ENCODE measurements at places on chromosomes 3 and 15. TPM values are rescaled to one million over a fixed set of nuclear protein-coding genes. Genes with fewer than 3 reads are reported as not detected.
A peak's percentile ranks its signal among the peaks of the same experiment; 100 is the strongest.

TGM5 gene
- not detected for polyA plus RNA-seq

MUSTN1 gene
- polyA plus RNA-seq = 1.8 TPM

NAALADL2 gene
- polyA plus RNA-seq = 17.5 TPM

- DNase-seq = no peak
Observed at GRCh38 chr3:185726254-185726967, 98.4 kb downstream of the IGF2BP2 start.

GRCh38 chr15:43316016-43316970, 14.1 kb downstream of the LCMT2 start:
- DNase-seq = no peak

DNA sequence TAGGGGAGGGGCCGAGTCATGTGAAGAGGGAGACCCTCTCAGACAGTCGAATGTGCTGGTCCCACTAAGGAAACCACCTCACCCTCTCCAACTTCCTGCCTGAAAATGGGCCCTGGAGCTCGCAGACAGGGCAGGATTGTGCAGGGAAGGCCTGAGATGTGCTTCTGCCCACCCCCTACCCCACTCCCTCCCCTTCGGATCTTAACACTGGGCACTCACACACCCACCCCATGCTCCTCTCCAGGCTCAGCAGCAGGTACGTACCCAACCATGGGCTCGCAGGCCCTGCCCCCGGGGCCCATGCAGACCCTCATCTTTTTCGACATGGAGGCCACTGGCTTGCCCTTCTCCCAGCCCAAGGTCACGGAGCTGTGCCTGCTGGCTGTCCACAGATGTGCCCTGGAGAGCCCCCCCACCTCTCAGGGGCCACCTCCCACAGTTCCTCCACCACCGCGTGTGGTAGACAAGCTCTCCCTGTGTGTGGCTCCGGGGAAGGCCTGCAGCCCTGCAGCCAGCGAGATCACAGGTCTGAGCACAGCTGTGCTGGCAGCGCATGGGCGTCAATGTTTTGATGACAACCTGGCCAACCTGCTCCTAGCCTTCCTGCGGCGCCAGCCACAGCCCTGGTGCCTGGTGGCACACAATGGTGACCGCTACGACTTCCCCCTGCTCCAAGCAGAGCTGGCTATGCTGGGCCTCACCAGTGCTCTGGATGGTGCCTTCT, 20.0 kb downstream of the ATRIP start:
- DNase-seq = no peak

GRCh38 chr3:24377218-24377993, 117.2 kb downstream of the THRB start:
- DNase-seq = no peak

- no peak for DNase-seq
Observed at GRCh38 chr15:83515164-83515563, 68.0 kb downstream of the SH3GL3 start.

GRCh38 chr3:120506828-120507774, 56.3 kb upstream of the FSTL1 start:
- peak; percentile 63 for DNase-seq

- DNase-seq = no peak
Observed at GRCh38 chr15:99818872-99819271, 85.6 kb upstream of the LYSMD4 start.

- no peak for DNase-seq
Observed at GRCh38 chr15:80584561-80584964, 110.5 kb upstream of the ABHD17C start.

DNA sequence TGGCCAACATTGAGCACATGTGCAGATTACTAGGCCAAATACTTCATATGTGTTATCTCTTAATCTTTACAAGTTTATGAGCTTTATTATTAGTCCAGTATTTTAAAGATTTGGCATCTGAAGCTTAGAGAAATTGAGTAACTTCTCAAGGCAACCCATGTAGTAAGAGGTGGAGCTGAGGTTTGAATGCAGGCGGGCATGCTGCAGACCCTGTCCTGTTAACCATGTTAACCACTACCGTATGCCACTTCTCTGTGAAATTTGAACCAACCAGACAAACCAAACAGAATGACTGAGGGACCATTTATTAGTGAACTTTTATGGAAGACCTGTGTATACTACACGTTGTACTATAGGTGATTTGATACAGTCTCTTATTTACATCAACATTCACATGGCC, 49.7 kb downstream of the MEF2A start:
- DNase-seq = no peak

DNA sequence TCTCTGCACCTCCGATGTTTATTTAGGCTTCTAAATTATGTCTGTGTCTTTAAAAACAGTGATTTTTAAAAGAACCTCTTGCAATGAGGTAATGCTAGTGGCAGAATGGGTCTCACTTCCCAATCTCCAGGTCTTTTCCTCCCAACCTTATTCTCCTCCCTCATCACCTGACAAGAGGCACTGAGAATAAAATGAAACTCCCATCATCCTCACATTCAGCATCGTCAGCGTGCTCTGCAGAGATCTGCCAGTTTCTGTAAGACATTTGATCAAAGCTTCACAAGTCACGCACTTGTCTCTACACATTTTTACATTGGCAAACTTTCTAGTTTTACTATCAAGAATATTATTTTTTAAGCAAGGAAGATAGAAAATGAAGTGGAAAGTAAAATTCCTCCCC, 420.5 kb downstream of the GABRB3 start:
- DNase-seq = no peak

- DNase-seq = no peak
Observed at GRCh38 chr15:26442680-26443079, 330.2 kb downstream of the GABRB3 start.

- no peak for DNase-seq
Observed at GRCh38 chr3:134737516-134737915, 57.5 kb upstream of the EPHB1 start.
